Neural crest cell (in vitro differentiated cells): ENCODE measurements at places on chromosomes 12 and 14. TPM values are rescaled to one million over a fixed set of nuclear protein-coding genes. Genes with fewer than 3 reads are reported as not detected.

LDHB gene
- 1,356 and 1,383 TPM in 2 replicates for total RNA-seq

MMP19 gene
- not detected in 2 replicates for total RNA-seq

HVCN1 gene
- total RNA-seq, result 3.8 and 4.9 TPM in 2 replicates

CPM gene
- not detected in 2 replicates for total RNA-seq

FAM90A1 gene
- total RNA-seq, result not detected in 2 replicates

KLRB1 gene
- not detected in 2 replicates for total RNA-seq

TRPV4 gene
- 3.5 and 3.7 TPM in 2 replicates for total RNA-seq

CFAP73 gene
- total RNA-seq, result not detected in 2 replicates

- DNase-seq, result no peak
Observed at GRCh38 chr12:107267604-107268003, 174.3 kb upstream of the CRY1 start.

- no peak for DNase-seq
Observed at GRCh38 chr12:24950231-24950834, 1.4 kb upstream of the BCAT1 start.

- DNase-seq, result no peak
Observed at GRCh38 chr12:57577981-57578758, 12.8 kb upstream of the PIP4K2C start.

DNA sequence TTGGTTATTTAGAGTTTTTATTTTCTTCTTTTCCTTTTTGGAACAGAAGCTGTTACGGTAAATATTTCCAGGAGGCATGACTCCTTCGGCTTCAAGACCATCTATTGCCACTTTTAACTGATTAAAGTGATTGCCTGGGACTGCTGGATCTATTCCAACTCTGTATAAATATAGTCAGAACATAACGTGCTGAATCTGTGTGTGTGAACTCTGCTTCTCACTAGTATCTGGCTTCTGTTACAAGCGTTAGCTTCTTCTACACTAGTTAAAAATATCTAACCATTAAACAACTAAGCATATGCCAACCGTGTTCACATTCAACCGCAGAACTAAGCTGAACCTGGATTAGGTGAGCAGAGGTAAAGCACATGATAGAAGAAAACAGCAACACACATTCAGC lies 49.0 kb downstream of the TMTC1 start:
- DNase-seq, result no peak

DNA sequence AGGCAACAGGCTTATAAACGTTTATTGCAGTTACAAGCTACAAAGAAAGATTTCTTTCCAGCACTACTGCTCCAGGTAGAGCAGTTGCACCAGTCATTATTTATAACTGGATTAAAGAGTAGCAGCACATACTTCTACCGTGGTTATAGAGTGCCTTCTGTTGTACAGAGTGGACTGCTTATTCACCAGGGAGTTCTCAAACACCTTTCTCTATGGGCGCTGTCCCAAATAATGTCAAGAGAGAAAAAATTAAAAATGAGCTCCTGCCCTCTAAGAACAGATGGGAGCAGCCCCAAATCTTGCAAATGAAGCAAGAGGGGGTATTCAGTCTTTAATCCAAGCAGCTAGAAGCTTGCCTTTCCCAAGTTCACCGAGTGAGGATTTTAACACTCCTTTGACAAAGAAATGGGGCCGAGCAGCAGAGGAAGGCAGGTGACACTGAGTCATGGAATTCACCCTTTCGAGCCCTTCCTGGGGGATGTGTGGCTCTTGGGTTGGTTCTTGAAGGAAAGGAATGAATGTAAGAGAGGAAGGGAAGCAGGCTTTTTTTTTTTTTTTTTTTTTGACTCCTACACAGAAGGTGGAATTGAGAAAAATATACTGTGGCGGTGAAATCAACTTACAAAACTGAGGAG lies 181.2 kb downstream of the PRKCH start:
- no peak for DNase-seq

- DNase-seq, result no peak
Observed at GRCh38 chr14:79514700-79515099, 696.6 kb downstream of the DIO2 start.

GRCh38 chr12:99752740-99753139 lies 105.2 kb downstream of the GARIN6 start:
- DNase-seq, result no peak

DNA sequence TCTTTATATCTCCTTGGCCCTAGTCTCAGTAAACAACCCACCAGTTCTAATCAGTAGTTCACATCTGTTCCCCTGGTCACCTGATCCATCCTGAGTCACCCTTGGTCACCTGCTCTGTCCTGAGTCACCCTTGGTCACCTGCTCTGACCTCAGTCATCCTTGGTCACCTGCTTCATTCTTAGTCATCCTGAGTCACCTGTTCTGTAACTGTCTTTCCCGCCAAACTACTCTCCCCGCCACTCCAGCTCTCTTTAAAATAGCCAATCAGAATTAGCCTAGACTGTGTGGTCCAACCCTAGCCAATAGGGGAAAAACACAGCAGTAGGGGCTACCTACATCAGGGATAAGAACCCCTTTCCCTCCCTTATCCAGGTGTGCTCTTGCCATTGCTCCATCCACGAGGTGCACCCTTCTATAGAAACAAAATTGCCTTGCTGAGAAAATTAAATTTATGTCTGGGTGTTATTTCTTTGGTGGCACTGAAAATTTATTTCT lies 245.4 kb upstream of the DIO3 start:
- no peak for DNase-seq

GRCh38 chr14:103867020-103867419 lies 19.6 kb upstream of the PPP1R13B start:
- DNase-seq, result no peak

GRCh38 chr14:92384461-92385133 lies 61.6 kb downstream of the SLC24A4 start:
- DNase-seq, result no peak

DNA sequence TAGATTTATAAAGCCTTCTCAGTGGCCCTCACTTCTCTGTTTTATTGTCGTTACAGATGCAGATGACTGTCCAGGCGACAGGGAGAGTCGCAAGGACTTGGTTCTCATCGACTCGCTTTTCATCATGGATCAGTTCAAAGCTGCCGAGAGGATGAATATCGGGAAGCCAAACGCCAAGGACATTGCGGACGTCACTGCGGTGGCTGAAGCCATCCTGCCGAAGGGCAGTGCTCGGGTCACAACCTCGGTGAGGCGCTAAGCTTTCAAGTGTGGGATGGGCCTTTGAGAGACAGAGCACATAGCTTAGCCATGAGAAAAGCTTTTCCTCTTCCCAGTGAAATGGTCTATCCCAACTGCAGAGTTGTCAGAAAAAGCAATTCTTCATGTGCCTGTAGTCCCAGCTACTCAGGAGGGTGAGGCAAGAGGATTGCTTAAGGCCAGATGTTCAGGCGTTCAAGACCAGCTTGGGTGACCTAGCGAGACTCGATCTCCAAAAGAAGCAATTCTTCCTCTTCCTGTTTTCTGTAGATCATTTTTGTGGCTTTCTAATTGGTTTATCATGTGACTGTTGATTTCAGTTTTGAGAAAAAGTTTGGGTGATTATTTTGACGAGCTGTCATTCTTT lies 56.4 kb downstream of the EP400 start:
- DNase-seq, result no peak

- no peak for DNase-seq
Observed at GRCh38 chr12:112170376-112170775, 45.0 kb downstream of the TRAFD1 start.

- DNase-seq, result no peak
Observed at GRCh38 chr12:29569132-29569757, 71.8 kb upstream of the OVCH1 start.

DNA sequence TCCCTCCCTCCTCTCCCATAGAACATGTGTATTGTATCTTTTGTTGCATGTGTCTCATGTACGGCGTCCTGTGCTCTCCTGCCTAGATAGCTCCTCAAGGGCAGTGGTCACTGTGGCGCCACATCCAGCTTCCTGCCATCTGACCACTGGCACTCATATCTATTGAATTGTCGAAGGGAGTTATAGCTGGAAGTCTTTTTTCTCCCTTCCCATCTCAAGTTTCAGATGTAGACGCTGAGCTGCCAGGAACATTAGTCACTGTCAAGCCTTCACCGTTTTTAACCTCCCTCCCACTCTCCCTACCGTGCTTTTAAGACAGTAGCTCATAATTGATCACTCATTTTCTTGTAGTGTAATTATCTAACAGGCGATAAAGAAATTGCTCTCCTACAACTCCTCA lies 33.0 kb downstream of the MTHFD1 start:
- no peak for DNase-seq

DNA sequence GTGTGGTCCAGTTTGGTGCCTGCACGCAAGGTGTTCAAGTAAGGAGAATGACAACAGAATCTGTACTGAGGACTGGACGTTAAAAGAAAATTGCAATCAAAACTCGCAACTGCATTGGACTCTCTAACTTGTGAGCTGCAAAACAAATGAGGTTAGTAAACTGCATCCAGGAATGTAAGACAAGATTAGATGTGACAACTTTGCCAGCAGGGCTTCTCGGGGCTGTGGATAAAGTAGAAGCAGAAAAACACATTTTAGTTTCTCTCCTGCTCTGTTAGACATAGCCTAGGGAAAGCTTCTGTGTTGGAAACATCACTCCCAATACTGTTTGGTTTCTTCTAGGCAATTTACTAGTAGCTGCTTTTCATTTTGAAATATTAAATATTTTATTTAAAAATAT lies 338.2 kb upstream of the NAV3 start:
- no peak for DNase-seq

GRCh38 chr12:7190268-7191055 lies 976 bp downstream of the PEX5 start:
- peak; percentile 18 for DNase-seq

GRCh38 chr12:5374713-5375112 lies 57.2 kb upstream of the NTF3 start:
- DNase-seq, result no peak

DNA sequence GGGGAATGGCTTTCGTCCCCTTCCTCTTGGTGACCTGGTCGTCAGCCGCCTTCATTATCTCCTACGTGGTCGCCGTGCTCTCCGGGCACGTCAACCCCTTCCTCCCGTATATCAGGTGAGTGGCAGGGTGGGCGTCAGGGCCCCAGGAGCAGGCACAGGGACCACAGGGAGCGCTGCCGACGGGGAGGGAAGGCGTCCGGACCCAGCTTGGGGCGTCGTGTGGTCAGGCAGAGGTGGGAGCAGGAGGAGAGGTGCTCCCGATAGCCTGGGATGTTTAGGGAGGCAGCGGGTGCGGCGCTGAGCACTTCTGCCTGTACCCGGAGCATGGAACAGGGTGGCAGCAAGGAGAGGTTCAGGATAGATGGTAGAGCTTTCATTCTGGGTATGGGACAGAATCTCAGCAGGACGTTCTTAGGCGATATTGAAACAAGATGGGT lies 444 bp downstream of the DRAM1 start:
- peak; percentile 1 for DNase-seq

DNA sequence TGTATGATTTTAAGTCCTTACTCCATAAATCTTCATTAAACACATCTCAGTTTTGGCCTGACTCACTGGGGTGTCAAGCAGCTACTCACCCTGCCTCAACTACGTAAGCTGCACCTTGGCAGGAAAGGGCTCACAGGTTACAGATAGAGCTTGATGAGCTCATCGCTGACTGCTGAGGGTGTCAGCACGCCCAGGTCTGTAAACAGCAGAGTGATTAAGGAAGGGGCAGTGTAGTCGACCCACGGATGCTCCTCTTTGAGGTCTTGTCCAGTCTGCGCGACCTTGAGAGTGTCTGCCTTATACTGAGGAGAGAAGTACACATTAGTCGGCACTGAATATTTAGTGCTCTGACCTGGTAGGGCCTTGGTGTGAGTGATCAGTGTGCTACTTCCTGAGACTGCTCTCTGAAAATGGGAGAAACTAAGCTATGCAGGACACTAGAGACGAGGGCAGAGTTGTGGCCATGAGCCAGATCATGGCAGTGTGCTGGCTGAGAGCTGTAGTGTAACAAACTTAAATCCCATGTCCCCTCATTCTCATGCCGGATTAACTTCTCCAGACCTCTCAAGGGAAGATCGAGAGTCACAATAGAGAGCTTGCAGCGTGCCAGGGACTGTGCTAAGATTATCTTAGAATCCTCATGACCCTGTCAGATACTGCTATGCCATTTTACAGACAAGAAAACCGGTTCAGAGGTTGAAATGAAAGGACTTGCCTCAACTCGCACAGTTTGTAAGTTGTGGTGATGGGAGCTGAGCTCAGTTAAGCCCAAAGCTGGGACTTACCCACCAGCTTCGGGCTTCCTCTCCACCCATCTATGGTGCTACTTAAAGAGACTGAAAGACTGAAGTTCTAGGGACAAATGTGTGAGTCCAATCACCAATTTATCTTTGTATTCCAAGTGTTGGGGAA lies 11.6 kb downstream of the EIF2B1 start:
- no peak for DNase-seq

GRCh38 chr14:31510222-31510621 lies 22.4 kb upstream of the GPR33 start:
- no peak for DNase-seq

- no peak for DNase-seq
Observed at GRCh38 chr14:22384167-22384549, 204.9 kb downstream of the DAD1 start.

DNA sequence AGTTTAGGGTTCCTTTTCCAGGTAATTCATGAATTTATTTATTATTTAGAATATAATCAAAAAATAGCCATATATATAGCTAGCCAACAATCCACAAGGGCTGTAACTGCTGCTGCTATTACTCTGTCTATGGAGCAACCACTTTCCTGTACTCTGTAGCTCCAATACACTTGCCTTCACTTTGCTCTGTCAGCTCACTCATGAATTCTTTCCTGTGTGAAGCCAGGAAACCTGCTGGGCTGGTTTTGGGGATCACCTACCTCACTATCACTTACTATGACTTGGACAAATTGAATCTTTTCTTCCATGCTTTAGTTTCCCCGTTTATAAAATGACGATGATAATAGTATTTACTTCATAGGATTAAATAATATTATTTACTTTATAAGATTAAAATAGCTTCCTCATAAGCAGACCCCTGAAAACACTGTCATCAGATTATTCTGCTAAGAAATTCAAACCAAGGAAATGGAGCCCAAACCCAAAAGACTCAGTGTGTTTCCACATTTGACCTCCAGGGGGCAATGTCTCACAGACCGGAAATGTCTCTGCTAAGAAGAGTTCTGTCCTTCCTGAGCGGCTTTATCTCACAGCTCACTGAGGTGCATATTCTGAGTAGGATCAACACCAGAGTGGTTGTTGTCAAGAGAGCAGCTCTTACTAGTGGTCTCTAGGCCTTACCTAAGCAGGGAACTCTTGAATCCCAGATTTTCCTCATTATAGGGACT lies 457.1 kb downstream of the DAD1 start:
- DNase-seq, result peak; percentile 40

- DNase-seq, result no peak
Observed at GRCh38 chr12:41151793-41152192, 36.3 kb upstream of the PDZRN4 start.

DNA sequence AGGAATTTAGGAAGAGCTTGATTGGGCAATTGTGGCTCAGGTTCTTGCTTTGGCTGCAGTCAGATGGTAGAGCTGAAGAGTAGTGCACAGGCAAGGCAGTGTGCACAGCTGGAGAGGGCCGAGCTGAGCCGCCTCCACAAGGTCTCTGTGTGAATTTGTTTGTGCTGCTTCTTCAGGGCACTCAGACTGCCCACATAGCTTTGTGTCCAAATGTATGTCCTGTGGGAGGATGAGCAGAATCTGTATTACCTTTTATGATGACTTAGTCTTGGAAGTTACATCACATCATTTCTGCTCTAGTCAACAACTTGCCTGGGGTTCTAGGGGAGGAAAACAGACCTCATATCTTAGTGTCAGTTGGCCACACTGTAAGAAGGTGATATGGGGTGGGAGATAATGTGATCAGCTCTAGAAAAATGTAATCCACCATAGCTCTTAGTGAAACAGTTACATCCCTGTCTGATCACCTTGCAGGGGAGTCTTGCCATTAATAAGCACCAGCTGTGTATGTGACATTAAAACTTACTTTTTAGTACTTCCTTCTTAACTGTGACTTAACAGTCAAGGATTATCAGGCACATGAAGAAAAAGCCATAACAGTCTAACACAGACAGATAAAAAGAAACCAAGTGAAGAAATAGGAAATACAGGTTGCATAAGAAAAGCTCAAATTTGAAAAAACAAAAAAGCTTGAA lies 53.4 kb downstream of the RCOR1 start:
- no peak for DNase-seq
